ENCODE measurements at places on chromosomes 3 and 15. TPM values are rescaled to one million over a fixed set of nuclear protein-coding genes. Genes with fewer than 3 reads are reported as not detected.

The CHRFAM7A gene
- 4.3 TPM for polyA plus RNA-seq

The ATP8B4 gene
- 3.1 TPM for polyA plus RNA-seq

The FBXW12 gene
- polyA plus RNA-seq, result 0.34 TPM

The TEX55 gene
- not detected for polyA plus RNA-seq

The COLQ gene
- 10.7 TPM for polyA plus RNA-seq

The ALG1L2 gene
- polyA plus RNA-seq, result 5.2 TPM

The MDFIC2 gene
- polyA plus RNA-seq, result not detected

GRCh38 chr3:113265231-113265630, 53.9 kb downstream of the BOC start:
- DNase-seq, result no peak

- DNase-seq, result no peak
Observed at GRCh38 chr3:107085261-107085660, 292.0 kb upstream of the CCDC54 start.

- DNase-seq, result no peak
Observed at GRCh38 chr3:98529856-98530459, 1.8 kb upstream of the GPR15 start.

GRCh38 chr3:54696313-54696712, 231.5 kb downstream of the LRTM1 start:
- DNase-seq, result no peak

DNA sequence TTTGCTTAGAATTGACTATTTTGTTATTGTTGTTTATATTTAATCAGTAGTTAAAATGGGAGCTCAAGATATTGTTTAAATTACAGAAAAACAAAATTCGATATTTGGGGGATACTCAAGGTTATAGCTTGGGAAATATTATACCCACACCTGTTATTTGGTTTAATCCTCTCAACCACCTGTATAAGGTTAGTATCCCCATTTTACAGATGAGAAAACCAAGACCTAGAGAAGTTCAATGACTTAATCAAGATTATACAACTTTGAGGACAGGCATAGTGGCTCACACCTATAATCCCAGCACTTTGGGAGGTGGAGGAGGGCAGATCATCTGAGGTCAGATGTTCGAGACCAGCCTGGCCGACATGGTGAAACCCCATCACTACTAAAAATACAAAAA, 39.8 kb upstream of the CA12 start:
- DNase-seq, result no peak

DNA sequence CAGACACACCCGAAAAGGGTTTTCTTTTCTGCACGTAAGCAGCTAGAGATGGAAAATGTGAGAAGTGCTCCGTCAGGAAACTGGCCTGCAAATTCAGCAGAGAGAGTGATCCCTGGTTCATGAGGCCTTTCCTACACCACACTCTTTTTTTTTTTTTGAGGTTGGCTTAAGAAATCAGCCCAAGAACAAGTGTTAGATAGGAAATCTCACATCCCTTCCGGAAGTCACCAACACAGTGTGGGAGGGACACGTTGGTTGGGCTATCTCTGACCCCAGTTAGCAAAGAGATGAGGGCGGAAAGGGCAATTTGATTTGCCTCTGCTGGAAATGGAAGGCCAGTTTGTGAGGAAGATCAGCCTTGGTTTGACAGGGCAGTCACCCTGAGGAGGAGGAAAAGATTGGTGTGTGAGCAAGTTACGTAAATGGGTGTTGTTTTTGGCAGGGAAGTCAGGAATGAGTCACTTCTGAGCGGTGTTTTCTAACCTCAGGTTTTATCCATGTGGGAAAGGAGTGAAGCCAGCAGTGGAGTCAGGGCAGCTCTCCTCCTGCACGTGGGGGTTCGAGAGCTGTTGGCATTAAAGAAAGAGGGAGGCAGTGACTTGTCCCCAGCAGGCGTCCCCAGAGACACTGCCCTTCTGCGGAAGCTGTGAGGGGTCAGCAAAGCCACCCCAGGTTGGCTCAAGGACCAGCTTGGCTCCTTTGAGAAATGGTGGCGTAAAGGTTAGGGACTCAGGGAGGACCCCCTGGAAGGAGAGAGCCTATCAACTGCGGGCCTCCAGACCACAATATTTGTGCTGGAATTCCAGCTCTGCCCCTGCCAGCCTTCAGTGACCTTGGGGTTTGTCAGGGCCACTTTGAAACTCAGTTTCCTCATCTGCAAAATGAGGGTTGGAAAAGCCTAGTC, 237.6 kb upstream of the BHLHE40 start:
- DNase-seq, result no peak

GRCh38 chr15:100672959-100673358, 70.6 kb downstream of the ASB7 start:
- no peak for DNase-seq

GRCh38 chr3:43181202-43181821, 75.4 kb upstream of the POMGNT2 start:
- DNase-seq, result no peak

GRCh38 chr3:97138914-97139541, 324.6 kb downstream of the EPHA6 start:
- DNase-seq, result no peak

DNA sequence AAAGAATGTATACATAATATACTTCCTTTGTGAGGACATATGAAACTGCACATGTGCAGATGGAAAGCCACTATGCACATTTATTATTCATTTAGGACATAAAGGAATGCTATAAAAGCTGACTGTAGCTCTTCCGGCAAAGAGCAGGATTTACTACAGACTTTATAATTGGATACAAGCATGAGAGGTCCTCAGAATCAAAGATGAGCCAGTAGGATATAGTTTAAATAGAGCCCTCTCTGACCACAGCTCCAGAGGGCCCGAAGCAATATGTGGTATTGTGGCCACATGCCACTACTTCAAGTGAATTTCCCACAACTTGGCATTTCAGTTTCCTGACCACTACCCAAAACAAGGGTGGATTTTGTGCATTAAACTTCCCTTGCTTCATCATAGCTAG, 140.9 kb downstream of the ATP8B4 start:
- DNase-seq, result no peak

GRCh38 chr3:13282986-13283876, 136.9 kb downstream of the NUP210 start:
- DNase-seq, result no peak

GRCh38 chr15:85503151-85503799, 122.9 kb downstream of the AKAP13 start:
- DNase-seq, result no peak

GRCh38 chr15:41873711-41874110, 20.1 kb downstream of the SPTBN5 start:
- no peak for DNase-seq

GRCh38 chr15:57323806-57324589, 52.3 kb upstream of the CGNL1 start:
- no peak for DNase-seq

DNA sequence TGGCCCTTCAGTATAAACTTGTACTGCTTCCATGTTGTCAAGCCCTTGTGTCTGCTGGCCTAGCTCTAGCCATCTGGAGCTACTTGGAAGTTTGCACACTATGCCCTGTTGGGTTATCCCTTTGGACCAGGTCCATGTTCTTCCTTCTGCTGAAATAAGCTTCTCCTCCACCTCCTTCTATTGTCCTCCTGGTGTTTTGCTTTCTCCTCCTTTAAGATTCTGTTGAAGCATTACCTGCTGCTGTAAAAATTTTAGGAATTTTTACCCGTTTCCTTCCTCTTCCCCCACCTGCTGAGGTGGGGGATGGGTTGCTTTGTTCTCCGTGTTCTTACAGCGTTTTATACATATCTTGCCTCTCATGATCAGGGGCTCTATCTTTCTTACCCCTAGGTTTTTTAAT, 51.7 kb downstream of the SH3GL3 start:
- no peak for DNase-seq

- DNase-seq, result peak; percentile 44
Observed at GRCh38 chr15:98292442-98293240, 332.1 kb downstream of the ARRDC4 start.

GRCh38 chr15:77734306-77734705, 101.6 kb upstream of the LINGO1 start:
- DNase-seq, result no peak

- no peak for DNase-seq
Observed at GRCh38 chr3:106034313-106034712, 165.5 kb upstream of the CBLB start.
